HCEC 1CT (cell line): ENCODE measurements at places on chromosomes 4 and X.

GRCh38 chr4:185638093-185638492 lies 102.8 kb upstream of the PDLIM3 start:
- DNase-seq = no peak

DNA sequence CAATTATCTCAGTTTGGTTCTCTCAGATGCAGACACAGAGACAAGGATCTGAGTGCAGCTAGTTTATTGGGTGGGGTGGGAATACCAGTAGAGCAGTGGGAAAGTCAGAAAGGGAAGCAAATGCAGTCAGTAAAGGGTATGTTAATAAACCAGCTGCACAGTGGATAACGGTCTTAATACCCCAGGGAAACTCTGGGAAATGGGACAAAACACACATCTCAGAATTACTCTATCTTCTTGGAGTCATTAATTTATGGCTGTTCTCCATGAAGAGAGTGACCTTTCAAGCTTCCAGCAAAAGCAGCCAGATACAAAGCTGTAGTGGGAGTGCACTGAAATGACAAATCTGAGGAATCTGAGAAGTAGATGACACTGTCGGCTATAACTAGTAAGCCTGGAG lies 73.3 kb upstream of the NALF2 start:
- DNase-seq = no peak

DNA sequence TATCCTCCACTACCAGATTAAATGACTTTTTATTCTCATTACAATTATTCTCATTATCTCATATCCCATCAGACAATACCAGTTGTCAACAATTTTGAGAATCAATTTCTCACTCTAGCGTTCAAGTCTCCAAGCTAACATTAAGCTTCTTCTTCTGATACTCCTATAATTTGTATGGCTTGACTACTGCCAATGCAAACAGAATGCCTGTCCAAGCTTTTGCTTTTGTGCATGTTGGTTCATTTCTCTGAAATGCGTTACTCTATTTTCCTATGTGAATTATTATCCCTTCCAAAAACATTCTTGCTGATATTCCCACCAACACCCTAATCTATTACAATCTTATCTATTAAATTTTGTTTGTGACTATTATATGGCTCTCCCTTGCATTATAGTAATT lies 1602.3 kb downstream of the C4orf33 start:
- no peak for DNase-seq

DNA sequence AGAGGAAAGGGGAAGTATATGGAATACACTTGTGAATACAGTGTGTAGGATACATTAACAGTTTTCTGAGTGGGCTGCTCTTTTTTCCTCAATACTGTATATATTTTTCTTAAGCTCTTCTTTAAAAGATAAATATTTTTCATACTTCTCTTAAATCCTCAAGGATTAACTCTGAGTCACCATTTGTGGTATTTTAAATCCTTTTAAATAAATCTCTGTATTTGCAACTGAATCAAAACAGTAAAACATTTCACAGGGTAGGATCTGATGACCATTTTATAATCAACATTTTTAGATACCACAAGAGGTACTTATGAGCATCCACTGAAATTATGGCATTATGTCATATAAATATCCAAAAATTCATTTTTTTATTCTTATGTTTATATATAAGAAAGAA lies 87.6 kb downstream of the GAB1 start:
- DNase-seq = peak; percentile 65

- no peak for DNase-seq
Measured at GRCh38 chr4:21544415-21544814, 404.2 kb downstream of the KCNIP4 start.

DNA sequence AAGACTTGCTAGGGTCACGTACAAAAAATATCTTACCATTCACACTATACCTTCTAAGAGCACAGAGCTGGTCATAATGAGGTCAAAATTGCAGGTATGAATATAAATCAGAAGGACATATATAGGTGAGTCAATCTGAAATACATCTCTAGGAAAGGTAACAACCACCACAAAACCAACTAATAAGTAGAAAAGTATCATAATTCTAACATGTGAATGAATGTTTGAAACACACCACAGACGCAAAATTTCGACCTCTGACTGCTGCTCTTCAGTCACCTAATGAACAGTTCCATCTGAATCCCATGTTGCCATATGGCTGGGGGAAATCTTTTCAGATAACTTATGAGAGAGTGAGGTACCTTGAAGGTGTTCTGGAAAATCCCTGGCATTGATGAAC lies 22.1 kb downstream of the STAP1 start:
- DNase-seq = no peak

- DNase-seq = no peak
Measured at GRCh38 chrX:100680756-100681155, 36.8 kb downstream of the SRPX2 start.
